ENCODE measurements at places on chromosomes 2 and 18.

GRCh38 chr18:62505669-62506494 is 16.9 kb upstream of the ZCCHC2 start:
- DNase-seq: no peak

DNA sequence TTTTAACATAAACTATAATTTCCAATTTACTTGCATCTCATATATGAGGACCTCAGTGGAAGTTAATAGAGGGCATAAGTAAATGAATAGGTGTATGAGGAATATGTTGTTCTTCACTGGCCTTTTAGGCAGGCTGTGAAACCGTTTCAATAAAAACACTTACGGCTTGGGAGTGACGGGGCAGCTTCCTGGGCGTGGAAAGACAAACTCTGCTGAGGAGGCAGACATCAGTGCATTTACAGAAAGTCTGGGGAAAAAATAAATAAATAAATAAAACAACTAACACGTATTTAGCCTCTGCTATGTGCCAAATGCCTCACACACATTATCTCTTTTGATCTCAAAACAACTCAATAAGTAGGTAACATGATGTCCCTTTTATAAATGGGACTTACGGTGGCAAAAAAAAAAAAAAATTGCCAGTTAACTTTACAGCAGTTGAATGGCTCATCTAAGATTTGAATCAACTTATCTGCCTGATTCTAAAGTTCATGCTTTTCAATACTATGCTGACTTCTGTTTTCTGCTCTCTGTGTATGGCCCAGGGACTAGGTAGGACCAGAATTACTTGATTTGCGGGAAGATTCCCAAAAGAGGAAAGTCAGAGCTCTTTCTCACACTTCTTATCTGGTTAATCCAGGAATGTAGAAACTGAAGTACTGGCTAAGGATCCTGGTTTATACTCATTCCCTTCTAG is 77.5 kb upstream of the LRATD1 start:
- DNase-seq: no peak

GRCh38 chr18:49441338-49441938 is 19.0 kb downstream of the DYM start:
- no peak for DNase-seq

DNA sequence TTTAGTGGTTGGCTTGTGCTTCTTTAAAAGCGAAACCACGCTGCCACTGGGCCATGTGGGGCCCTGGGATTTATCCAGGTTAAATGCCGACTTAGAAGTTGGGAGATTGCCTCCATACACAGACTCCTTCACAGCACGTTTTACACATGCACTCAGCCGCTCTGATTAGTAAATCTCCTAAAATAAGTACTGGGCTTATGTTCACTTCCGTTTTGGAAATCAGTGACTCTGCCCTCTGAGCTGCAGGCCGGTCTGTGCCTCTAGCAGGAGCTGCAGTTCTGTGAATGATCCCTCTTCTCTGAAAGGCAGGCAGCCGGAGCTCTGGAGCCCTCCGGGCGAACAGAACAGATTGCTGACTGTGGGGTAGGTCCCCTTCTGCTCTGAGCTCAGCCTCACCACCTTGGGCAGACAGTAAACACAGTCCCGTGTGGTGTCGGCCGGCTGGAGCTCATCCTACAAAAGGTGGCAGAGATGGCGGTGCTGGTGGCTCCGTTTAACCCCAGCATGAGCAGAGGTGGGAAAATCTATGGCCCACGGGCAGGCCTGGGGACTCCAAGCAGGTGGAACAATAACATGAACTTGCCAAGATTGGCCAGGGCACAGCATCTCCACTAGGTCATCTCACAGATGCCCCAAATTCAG is 9.8 kb upstream of the RAB17 start:
- DNase-seq: no peak

DNA sequence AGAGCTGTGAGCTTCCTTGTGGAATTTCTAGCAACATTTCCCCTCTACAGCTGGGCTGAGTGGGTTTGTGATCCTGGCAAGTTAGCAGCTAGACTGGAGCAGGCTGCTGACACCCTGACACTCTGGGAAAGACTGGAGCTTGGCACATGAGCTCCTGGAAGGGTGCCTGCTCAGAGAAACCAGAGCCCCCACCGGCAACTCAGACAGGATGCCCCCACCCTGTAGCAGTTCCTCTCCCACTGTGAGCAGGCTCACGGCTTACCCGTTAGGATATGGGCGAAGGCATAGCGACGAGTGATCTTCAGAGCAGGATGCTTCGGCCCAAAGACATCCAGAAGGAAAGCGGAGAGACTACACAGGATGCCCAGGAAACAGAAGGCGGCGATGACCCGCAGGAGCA is 11.2 kb downstream of the TMEM127 start:
- no peak for DNase-seq

GRCh38 chr2:48568547-48568946 is 38.6 kb downstream of the STON1 start:
- no peak for DNase-seq

GRCh38 chr2:222239945-222240675 is 58.7 kb downstream of the PAX3 start:
- DNase-seq: no peak

- DNase-seq: no peak
Measured at GRCh38 chr2:133452146-133452545, 116.1 kb downstream of the NCKAP5 start.

GRCh38 chr18:25005541-25006403 is 346.2 kb downstream of the ZNF521 start:
- no peak for DNase-seq

DNA sequence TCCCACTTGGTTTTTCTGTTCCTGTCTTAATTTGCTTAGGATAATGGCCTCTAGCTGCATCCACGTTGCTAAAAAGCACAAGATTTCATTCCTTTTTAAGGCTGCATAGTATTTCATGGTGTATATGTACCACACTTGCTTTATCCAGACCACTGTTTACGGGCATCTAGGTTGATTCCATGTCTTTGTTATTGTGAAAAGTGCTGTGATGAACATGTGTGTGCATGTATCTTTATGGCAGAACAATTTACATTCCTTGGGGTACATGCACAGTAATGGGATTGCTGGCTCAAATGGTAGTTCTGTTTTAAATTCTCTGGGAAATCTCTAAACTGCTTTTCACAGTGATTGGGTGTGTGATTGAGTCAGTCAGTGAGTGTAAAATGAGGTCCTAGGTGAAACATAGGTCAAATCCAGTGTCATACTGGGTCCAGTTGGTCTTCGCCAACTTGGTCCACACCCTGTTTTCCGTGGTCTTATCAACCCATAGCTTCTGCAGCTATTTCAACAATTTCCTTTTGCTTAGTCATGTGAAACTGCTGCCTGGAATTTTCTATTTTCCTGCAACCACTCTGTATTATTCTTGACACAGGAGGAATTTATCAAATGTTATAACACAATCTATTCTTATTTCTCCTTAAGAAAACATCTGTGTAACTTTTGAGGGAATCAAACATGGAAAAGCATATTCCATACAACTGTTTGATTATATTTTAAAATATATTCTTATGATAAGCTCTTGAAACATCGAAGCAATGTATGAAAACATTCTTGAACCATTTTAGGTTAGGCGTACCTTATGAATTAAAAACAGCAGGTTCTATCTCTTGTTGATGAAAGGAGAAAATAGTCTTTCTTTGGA is 82.9 kb downstream of the ADCYAP1 start:
- no peak for DNase-seq

DNA sequence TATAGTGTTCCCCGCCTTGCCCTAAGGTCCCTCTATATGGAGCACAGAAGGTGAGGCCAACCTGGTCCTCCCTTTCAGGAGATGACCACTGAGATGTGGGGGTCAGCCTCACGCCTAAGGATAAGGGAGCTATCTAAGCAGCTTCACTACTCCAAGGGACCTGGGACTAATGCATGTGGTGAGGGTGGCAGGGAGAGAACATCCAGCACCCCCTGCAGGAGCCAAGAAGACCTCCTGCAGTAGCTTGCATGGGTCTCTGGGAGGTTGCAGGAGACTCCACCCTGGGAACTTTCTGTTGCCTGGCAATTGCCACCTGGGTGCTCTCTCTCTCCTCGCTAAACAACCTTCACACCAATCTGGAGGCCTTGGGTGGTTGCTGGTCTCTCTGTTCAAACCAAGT is 93.0 kb upstream of the KLHL29 start:
- no peak for DNase-seq

- peak; percentile 28 for DNase-seq
Measured at GRCh38 chr2:162581959-162582798, 238.2 kb downstream of the GCA start.

GRCh38 chr18:78296166-78296565 is 683.5 kb upstream of the SALL3 start:
- DNase-seq: no peak

GRCh38 chr2:219542931-219543595 is 546 bp downstream of the CHPF start:
- DNase-seq: peak; percentile 43

DNA sequence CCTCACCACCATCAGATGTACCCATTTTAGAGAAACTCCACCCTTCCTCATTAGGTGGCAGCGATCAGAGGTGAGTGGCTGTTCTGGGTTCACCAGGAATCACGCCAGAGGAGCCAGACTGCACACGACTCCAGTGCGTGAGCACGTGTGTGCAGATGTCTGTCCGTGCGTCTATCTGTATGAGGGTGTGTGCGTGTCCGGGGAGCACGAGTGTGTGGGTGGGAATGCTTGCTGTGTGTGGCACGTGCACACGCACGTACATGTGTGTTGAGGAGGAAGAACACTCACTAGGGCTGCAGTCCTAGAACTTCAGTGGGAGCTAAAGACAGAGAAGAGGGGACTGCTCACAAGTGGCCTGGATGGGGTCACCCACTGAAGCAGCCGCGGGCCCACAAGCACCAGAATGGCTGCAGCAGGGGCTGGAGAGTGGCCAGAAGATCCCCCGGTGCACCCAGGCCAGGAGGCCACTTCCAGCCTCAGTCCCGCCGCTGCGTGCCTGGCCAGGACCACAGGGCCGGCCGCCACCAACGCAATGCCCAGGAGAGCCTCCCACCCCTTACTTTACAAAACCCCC is 13.9 kb downstream of the HDAC4 start:
- no peak for DNase-seq

GRCh38 chr2:112465382-112465781 is 16.6 kb upstream of the TTL start:
- no peak for DNase-seq

DNA sequence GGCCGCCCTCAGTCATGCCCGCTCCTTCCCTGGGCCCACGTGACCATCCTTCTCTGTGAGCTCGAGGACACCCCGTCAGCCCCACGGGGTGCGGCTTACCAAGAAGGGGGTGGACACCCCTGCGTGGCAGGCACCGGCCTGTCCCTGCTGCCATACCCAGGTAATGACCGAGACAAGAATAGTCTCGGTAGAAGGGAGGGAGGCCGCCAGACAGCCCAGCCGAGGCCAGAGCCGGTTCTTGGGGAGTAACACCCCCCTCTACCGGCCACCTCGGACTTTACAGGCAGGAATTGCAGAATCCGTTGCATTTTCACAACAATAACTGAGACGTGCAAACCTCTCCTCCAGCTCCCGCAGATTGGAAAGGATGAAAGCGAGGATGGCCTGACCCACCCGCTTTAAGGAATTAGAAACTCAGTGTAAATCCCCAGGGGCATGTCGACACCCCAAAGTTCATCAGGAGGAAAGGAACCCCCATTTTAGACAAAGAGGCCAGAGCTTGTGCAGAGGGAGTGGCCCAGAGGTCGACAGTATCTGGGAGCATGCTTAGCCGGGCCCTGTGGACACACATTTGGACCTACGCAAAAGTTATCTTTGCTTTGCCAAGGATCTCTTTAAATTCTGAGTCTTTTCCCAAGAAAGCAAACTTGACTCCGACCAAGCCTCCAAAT is 60.1 kb upstream of the GLI2 start:
- DNase-seq: peak; percentile 13

DNA sequence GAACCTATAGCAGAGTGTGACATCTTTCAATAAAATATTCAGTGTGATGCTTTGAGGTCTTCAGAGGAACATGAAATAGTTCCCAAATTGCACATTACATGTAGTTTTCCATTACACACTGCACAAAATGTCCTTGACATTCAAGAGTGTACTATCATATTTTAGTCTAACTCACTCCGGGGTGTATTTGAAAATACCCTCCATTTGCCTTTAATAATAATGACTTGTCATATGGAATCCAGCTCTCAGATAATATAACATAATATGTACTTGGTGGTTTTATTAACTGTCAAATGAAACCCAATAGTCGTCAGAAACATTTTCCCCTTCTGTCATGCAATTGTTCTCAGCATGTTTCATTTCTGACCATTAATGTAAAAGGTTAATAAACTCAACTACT is 176.7 kb upstream of the CDH19 start:
- no peak for DNase-seq

DNA sequence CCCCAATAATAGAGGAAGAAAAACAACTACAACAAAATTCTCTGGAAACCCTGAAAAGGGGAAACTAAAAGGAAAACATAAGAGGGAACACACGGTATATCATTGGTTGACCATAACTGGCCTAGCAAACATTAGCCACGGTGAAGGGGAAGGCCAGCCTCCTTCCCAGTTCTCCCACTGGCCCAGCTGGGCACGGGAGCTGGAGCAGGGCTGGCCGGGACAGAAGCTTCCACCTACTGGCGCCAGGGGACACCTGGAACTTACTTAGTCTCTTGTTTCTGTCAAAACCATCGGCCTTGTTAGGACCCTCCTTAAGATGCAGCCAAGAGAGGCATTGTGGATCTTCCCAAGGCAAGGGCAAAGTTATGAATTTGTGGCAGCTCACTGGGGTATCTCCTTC is 56.1 kb upstream of the DLGAP1 start:
- DNase-seq: no peak

- no peak for DNase-seq
Measured at GRCh38 chr2:705971-706511, 28.8 kb upstream of the TMEM18 start.

DNA sequence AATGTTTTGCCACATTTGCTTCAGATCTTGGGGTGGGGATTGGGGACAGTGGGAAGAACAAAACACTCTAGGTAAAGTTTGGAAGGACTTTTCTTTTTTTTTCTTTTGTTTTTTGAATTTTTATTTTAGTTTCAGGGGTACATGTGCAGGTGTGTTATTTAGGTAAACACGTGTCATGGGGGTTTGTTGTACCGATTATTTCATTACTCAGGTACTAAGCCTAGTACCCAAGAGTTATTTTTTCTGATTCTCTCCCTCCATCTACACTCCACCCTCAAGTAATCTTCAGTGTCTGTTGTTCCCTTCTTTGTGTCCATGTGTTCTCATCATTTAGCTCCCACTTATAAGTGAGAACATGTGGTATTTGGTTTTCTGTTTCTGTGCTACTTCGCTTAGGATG is 73.3 kb downstream of the FASTKD2 start:
- no peak for DNase-seq

GRCh38 chr2:219405451-219405850 is 12.7 kb upstream of the DES start:
- no peak for DNase-seq

GRCh38 chr18:44986933-44987332 is 306.2 kb downstream of the SETBP1 start:
- no peak for DNase-seq

DNA sequence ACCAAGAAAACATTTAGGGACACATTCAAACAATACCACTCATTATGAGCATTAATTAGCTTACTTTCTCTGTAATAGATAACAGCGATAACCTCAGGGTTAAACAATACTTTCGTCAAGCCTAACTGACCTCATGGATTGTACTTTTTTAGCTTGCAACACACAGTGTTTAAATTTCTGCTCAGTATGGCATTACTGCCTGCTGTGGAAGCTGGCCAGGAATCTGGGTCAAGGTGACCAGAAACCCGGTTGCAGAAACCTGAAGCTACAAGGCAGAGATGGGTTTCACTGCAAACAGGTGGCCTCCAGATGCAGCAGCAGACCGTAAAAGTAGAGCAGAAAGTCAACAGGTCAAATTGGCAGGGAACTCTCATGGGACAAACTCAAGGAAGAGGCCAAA is 123.8 kb upstream of the FHL2 start:
- DNase-seq: no peak

- no peak for DNase-seq
Measured at GRCh38 chr2:27507293-27507692, 10.7 kb downstream of the GCKR start.
